ENCODE measurements at places on chromosomes 13 and 19.

DNA sequence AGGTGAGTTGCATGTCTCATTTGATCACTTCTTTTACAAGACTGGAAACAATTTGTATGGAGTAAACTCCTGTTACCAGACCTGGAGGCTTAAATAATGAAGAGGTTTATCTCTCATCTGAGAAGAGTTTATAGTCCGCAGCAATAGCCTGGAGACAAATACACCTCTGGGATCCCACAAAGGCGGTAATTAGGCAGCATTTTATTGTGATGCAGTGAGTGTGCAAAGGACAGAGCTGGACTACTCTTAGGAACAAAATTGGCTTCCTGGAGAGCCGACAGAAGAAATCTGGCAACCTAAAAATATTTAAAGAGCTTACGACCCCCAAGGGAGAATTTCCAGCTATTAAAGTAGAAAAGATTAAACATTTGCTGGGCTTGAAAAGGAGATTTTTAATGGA, 11.8 kb upstream of the KATNAL1 start:
- no peak for DNase-seq

DNA sequence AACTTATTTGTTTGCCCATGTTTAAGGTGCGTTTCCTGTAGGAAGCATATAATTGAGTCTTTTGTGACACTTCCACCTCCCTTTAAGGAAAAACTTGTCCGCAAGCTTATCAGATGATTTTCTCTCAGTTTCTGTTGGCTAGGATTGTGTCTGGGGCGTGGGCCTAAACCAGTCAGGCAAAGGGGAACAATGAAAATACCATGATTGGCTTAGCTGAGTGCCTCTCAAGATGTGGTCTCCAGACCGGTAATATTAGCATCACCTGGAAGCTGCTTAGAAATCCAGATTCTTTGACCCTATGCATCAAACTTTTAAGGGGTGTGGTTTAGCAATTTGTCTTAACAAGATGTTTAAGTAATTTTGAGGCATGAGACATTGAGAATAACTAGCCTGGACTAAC, 20.0 kb downstream of the SLAIN1 start:
- no peak for DNase-seq

- DNase-seq: no peak
These were observed 43.1 kb downstream of the PDS5B start for GRCh38 chr13:32629313-32629712.

DNA sequence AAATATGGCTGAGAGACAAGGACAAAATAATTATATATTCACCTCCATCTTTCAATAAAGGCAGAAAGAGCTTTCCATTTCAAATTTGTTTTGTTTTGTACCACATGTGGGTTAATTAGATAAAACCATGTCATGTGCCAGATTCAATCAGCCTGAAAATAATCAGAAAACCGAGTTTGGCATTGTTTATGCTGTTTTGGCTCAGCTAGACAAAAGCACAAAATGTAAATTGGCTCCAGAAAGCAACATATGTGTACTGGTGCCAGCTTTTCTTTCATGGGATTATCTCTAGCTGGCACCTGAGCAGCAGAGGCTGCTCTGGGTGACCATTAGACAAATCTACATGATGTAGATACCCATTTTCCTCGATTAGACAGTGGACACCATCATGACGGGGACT, 9.2 kb upstream of the DNAJC15 start:
- no peak for DNase-seq

DNA sequence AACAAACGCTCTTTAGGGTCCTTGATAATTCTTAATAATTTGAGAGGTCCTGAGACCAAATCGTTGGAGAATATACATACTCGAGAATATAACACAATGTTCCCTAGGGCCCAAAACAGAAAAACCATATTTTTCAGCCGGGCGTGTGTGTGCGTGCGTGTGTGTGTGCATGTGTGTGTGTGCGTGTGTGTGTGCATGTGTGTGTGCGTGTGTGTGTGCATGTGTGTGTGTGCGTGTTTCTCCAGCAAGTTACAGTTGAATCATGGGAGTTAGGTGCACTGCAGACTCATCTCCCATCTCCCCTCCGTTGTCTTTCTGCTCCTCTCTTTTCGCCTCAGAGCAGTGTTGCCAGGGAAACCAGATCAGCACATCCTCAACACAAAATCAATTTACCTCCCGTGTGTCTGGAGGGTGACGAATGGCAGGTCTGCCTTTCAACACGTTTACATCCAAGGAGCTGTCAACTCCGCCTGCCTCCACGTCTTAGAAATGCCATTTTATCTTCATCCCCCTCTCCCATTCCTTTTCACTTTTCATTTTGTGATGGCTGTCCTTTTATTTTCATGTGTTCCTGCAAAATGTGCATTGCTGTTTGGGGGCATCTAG, 8.3 kb upstream of the PNMA8B start:
- DNase-seq: no peak

DNA sequence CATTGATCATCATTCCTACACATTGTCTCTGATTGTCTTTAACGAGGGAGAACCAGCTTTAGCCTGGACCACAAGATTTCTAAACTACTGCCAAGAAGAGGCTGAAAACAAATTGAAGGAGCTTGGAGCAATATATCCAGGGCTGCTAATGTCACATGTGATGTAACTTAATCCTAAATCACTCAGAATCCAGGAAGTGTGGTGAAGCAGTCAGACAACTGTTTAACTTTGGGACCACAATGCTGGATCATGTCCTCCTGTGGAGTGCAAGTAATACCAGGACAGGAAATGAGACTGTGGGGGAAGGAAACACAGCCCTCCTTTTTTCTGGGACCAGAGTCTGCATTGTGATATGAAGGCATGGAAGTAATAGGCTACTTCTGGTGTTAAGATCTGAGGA, 430.2 kb downstream of the KCTD12 start:
- DNase-seq: no peak

GRCh38 chr19:16061943-16062342, 14.4 kb upstream of the TPM4 start:
- DNase-seq: no peak

DNA sequence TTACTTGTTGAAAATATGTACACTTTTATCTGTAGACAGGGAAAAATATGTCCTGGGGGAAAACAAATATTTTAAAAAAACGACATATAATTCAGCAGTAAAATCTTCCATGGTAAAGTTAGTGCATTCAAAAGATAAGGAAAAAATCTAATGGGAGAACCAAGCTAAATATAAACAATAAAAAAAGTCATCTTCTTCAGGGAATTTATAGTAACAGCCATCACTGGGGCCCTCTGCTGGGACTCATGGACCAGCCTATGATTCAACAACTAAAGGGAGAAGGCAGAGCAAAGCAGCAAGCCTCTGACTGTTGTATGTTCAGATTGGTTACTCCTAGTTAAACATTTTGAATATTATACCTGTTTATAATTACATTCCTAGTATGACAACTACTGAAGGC, 93.0 kb downstream of the ITGBL1 start:
- no peak for DNase-seq

GRCh38 chr13:112145551-112146360, 78.8 kb downstream of the SOX1 start:
- DNase-seq: no peak

DNA sequence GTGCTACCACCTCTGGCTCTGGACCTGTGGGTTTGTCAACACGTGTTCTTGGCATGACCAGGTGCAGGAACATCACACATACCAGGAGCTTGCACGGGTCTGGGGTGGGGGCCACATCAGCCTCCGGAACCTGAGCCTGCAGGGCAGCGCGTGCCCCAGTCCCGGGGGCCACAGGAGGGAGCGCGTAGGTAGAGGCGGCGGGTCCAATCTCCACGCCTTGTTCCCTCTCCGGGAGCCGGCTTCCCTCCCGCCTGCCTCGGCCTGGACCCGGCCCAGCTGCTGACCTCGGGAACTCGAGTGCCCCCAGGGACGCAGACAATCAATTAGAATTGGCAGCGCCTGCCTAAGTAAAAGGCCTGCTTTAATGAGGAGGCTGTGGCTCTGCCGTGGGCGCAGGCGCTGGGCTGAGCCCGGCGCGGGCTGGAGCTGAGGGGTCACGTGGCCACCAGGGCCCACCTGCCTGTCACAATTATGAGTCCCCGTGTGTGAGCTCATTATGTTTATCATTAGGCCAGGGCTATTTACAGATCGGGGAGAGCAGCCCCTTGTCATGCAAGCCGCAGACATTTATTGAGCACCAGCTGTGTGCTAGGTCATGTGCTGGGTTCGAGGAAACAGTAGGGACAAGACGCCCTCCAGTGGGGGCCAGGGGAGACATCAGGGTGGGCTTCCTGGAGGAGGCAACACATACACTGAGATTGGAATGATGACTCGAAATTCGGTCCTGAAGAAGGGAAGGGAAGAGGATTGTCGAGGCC, 32.2 kb upstream of the TNFAIP8L1 start:
- no peak for DNase-seq

- peak; percentile 13 for DNase-seq
These were observed 22.2 kb downstream of the SIGLEC5 start for GRCh38 chr19:51607920-51608562.

- no peak for DNase-seq
These were observed 29.5 kb upstream of the SIN3B start for GRCh38 chr19:16799740-16800139.

DNA sequence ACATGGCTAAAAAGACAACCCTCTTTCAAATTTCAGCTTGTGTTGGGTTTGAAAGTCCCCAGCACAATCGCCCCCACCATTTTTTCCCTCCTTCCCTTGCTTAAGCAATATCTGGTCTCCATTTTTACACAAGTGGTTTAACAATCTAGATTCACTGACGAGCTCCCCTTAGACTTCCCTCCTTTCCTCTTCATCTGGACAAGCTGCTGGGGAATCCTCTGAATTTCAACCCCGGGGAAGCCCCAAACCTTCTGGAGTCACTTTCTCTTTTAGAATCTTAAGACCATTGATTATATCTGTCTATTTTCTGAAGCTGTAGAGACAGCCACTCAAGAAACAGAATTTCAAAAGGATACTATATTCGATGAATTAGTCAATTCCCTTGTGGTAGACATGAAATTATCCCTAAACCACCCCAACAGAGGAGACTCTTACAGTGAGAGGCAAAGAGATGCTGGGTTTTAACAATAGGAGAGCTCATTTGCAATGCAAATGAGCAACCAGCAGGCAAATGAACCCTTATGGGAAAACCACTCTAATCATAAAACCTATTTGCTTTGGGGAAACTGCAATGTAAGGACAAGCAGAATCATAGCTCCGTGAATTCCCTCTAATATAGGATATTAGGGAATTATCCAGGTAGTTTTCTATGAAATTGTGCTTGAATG, 78.9 kb downstream of the TEX26 start:
- DNase-seq: no peak

DNA sequence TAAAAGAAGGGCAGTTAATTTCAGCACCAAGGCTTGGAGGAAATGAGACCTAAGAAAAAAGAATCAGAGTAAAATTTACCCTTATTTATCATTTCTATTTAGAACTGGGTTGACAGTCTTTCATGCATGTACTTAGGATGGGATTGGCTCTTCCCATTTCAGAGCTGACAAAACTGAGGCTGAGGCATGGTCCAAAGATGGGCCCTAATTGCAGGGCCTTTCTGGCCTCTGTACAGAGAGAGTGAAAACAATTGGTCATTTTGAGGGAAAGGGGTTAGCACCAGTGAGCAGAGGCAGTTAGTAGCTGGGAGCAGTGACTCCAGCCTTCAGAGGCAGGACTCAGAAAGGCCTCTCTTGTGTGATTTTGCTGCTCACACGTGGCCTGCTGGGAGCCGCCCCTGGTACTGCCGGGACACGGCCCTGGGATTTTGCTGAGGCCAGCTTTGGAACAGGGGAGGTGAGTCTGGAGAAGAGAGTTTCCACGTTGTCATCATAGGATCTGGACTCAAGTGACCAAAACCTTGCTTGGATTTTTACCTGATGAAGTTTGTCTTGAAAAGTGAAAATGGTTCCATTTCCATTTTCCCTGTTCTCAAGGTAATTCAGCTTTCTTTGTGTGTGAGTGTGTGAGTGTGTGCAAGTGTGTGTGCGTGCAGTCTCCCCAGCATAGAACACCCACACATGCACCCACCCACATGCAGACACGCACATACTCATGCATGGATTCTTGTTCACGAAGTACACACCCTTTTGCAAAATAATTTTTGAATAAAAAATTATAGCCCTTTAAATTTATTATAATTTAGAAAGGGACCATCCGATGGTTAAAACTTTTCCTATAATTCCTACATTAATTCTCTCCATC, at the start of gene ZNF536:
Gene ZNF536 (plus strand): TSS at position 425 of the 865 bp plus-strand sequence. CDS start 71,179 bp downstream, outside the sequence.
- no peak for DNase-seq

GRCh38 chr13:98385606-98386005, 191.3 kb downstream of the STK24 start:
- no peak for DNase-seq

GRCh38 chr19:19434483-19435045, 29.1 kb downstream of the GATAD2A start:
- no peak for DNase-seq

DNA sequence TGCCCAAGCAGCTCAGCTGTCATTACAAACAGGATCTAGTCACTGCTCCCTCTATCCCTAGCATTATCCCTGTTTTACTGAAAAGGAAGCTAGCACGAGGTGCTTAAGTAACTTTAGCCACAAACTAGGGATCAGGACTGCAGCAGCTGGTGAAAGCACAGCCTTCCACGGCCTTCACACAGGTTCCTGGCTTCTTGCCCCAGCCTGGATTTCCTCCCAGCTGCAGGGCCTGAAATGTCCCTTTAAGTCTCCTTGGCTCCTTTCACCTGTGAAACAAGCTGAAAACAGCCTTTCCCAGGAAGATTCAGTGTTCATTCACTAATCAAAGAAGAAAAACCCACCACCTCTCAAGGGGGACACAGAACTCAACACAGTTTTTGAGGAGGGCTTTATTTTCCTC, 754.5 kb downstream of the DIAPH3 start:
- no peak for DNase-seq

GRCh38 chr19:17108453-17108784, 32.8 kb downstream of the MYO9B start:
- DNase-seq: no peak

- DNase-seq: peak; percentile 20
These were observed 31.4 kb upstream of the MTIF3 start for GRCh38 chr13:27481766-27482165.

DNA sequence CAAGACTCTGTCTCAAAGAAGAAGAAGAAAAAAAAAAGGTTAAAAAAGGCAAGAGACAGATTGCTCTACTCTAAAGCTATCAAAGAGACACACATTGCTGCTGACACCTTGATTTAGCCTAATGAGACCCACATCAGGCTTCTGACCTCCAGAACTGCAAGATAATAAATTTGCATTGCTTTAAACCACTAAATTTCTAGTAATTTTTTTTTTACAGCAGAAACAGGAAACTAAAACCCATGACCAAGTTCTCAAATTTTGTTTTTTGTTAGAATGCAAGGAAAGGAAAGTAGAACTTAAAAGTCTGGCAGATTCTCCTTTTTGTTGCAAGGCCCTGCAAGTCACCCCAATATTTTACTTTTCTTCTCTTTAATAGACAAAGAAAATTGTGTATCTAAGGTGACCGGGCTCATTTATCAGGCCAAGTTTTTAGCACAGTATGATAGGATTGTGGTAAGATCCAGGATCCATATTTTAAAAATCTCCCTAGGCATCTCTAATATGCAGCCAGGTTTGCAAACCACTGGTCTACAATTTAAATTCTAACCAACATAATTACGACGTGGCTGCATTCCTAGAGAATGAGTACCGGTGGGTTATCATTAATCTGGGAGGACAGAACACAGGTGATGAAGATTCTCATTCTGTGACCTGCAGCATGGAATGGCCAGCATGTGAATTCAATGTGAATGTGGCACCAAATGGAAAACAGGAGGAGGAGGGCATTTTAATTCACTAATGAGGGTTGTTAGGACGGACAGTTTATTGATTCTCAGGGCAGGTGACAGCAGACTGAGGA, 56.7 kb upstream of the MED4 start:
- DNase-seq: no peak

- no peak for DNase-seq
These were observed 12.0 kb upstream of the TUBB4A start for GRCh38 chr19:6514089-6514488.

- no peak for DNase-seq
These were observed 249.8 kb downstream of the DCLK1 start for GRCh38 chr13:35881360-35881759.

- DNase-seq: no peak
These were observed 21.2 kb upstream of the DOCK9 start for GRCh38 chr13:98998831-98999638.
